ENCODE measurements at places on chromosomes 16 and 17.

DNA sequence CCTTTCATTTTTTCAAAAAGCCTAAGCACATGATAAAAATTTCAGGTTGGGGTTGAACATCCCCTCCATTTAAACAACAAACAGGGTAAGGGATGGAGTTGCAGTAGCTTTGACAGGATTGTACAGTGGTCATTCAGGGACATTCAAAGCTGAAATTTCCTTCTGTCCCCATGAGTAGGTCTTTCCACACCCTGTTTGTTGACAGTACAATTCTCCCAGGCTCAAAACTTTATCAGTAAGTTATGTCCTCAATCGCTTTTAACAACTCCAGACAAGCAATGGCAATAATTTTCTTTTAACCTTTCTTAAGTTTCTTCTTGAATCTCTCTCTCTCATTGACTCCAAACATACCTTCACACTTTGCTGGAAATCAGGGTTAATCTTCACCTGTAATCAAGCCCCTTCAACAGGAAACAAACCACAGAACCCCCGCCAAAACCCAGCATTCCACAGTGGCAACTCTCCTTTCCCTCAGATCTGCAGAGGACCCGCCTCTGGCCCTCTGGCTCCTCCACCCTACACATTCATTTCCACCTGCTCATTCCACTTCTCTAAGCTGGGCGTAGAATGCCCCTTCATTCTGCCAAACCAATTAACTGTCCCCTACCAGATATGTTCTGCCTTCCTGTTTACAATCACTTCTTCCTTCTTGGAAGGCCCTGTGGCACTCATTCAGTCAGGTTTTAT lies 20.7 kb downstream of the TXNDC11 start:
- no peak for DNase-seq

DNA sequence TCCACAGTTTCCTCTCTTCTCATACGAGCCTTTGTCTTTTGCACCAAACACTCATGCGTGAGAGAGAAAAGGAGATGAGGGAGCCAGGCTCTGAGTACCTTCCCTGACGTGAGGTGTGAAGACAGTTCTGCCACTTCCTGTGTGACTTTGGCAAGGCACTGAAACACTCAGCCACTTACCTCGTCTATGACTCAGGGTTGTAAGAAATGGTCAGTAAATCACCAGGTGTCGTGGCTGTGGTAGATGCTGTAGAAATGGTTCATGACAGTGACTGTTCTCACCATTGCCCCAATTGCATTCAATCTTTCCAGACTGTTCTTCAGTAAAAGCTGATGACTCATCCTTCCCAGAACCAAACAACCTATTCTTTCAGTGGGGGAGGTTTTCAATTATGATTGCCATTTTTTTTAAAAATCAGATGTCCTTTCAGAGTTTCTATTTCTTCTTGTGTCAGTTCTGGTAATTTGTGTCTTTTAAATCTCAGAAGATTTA lies 49.2 kb upstream of the CBFA2T3 start:
- DNase-seq, result no peak

DNA sequence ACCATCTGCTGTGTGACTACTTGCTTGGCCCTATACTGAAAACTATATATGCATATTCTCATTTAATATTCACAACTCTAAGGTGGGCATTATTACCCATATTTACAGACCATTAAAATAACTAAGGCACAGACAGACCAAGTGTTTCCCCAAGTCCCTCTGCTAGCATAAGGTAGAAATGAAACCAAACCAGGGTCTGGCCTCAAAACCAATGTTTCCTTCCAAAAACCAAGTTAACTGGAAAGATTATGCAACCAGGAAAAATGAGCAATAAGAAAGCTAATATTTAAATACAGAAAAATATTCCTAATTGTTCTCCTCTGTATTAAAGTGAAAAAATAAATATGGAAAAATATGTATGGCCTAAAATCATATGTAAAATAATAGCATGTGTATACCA lies 50.1 kb downstream of the XPO6 start:
- DNase-seq, result no peak

DNA sequence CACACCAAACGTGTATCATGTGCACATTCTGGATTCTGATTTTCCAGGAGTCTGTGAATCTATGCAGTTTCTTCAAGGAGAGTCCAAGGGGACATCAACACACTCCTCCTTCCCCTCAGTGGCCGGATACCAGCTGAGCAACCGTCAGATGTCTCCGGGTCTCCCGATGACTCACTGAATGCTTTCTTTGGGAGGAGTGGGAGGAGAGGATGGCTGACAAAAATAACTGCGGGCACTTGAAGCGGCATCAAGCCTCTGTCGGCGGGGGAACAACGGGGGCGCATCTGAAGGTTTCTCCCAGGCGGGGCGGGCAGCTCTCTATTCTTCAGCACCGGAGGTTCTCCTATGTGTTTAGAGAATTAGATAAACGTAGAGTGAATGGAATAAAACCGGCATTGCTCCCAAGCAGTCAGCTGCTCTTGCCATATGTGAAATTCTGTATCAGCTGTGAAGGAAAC lies 24.6 kb upstream of the LRRC75A start:
- no peak for DNase-seq

DNA sequence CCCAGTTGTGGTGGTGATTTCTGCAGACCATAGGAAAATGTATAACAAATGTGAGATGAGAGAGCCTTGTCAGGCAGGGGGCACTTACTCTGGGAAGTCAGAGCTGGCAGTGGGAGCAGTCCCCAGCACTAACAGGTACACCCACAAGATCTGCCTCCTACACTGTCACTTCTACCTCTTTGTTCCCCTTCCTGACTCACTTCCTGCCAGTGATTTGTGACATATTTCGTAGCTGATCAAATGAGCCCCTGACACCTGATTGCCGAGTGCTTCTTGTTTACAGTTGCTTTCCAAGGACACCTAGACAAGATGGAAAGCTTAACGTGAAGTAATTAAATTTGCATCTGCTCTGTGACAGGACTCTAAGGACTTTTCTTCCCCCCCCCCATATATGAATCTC lies 40.5 kb downstream of the FTO start:
- DNase-seq, result no peak

GRCh38 chr16:65489531-65490023 lies 367.7 kb upstream of the CDH11 start:
- DNase-seq, result no peak

GRCh38 chr16:81335669-81336068 lies 20.9 kb downstream of the GAN start:
- DNase-seq, result no peak

GRCh38 chr17:20243524-20243923 lies 223.8 kb downstream of the LGALS9B start:
- DNase-seq, result no peak

GRCh38 chr17:9334536-9335446 lies 240.8 kb downstream of the STX8 start:
- no peak for DNase-seq

- peak; percentile 3 for DNase-seq
Observed at GRCh38 chr17:33464669-33465280, 171.7 kb upstream of the ASIC2 start.

DNA sequence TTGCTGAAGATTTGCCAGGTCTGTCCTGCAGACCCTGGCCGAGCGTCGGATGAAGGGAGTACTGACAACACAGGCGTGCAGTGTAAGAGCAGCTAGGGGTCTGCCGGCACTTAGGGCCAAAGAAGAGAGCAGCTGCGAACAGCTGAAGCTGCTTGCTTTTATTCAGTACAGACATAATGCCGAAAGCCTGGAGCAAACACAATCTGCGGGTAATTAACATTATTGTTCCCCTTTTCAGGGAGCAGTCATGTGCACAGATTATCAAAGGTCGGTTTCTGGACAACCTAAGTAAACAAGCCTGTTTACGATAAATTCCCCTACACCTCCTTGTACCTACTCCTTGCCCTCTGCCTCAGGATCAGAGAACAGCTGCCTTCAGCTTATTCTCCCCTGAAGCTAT lies 12.0 kb upstream of the KRT23 start:
- DNase-seq, result no peak

DNA sequence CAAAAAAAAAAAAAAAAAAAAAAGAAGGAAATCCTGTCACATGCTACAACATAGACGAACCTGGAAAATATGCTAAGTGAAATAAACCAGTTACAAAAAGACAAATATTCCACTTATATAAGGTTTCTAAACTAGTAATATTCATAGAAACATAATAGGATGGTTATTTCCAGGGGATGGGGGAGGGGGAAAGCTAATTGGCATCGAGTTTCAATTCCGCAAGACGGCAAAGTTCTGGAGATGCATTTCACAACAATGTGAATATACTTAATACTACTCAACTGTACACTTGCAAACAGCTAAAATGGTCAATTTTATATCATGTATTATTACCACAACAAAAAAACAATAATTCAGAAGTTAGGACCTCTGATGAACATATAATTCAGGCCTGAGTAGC lies 37.9 kb upstream of the ABCA9 start:
- no peak for DNase-seq

DNA sequence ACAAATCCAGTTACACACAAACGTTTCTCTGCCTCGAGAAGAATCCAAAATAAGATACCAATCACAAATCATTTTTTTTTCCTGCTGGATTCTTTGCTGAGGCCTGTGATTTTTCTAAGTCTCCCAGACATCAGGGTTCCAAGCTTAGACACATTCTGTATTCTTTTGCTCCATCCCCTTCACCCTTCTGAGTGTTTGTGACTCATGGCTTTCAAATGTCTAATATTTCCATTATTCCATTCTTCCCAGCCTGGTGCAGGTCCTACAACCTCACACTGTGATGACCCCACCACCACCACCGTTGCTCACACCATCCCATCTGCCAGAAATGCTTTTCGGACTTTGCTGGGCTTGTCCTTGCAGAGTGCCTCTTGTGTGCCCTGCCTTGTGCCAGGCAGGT lies 480.1 kb downstream of the SOX9 start:
- no peak for DNase-seq

- DNase-seq, result no peak
Observed at GRCh38 chr16:11049396-11050059, 105.2 kb downstream of the CLEC16A start.

DNA sequence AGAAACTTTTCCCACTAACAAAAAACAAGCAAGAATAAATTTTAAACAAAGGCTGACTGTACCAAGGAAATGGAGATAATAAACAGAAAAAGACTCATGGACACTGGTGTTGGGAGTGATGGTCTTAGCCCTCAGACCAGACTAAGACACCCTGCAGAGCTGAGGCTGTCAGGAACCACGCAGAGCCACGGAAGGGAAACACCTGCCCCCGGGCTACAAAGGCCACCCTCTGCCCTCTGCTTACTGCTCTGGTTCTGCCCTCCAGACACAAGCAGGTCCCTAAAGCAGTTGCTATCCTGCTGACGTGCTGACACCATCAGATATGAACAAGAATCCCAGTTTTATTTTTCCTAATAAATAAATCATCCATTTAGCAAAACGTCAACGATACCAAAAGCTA lies 80.0 kb downstream of the ANKRD11 start:
- no peak for DNase-seq

GRCh38 chr16:81863630-81864352 lies 84.7 kb downstream of the PLCG2 start:
- no peak for DNase-seq

DNA sequence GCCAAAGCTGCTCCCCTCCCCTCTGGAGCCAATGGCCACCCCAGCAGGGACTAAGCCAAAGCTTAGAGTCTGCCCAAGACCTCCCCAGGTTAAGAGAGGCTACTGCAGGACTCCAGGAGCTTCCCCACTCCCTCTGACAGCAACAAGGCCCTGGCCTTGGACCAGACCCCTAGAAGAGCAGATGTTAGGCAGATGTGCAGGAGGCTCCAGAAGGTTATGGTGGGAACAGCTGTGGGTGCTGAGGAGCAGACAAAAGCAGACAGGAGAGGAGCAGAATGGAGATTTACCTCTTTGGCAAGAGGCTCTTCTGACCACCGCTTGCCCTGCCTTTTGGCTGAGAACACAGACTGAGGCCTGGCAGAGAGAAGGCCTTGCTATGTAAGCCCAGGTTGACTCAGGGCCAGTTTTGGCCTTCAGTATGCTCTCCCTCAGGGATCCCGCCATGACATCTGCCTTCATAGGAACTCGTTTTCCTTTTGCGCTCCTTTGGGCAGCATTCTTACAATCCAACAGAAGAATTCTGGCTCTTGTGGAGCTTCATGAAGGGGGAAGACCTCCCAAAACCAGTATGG lies 113.0 kb downstream of the RBFOX3 start:
- DNase-seq, result no peak

DNA sequence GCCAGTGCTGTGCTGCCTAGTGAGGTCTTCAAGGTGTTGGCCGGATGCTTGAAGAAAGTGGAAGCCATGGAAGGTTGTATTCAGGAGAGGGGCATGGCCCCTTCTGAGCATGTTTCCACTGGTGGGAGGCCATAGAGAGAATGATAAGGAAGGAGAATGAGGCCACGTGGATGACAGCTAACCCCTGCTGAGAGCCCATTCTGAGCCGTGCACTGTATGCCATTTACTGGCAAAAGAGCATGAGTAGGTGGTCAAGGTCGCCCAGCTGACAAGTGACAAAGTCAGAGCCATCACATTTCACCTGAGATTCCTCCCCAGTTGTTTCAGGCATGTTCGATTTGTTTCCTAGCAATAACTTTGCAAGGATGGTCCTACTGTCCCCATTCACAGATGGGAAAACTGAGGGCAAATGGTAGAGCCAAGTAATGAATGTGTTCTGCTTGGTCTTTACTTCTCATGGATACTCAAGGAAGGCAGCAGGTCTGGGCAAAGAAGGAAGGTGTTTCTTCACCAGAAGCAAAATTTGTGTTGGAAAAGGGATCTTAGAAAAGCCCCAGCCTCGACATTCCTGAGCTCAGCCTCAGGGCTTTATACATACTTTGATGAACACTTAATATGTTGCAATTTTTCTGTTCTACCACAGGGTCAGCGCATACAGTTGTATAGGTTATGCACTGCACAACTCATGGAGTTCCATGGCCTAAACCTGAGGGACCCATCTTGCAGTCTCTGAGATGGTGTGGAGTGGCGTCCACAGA lies 10.5 kb upstream of the NKD1 start:
- DNase-seq, result no peak

GRCh38 chr16:10256784-10257641 lies 74.8 kb upstream of the GRIN2A start:
- DNase-seq, result no peak

DNA sequence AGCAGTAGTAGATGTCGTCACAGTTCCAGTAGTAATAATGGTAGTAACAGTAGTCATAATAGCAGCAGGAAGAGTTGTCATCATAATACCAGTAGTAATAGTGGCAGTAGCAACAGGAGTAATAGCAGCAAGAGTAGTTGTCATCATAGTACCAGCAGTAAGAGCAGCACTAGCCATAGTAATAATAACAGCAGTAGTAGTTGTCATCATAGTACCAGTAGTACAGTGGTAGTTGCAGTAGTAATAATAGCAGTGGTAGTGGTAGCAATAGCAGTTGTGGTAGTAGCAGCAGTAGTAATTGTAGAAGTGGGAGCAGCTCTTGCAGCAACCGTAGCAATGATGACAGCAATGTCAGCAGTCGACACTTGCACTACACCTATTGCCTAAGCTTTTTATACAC lies 502.8 kb downstream of the HS3ST4 start:
- no peak for DNase-seq

Data from SK-N-MC (cell line).